RPMI8226 (cell line): ENCODE measurements at places on chromosomes 16 and 17.

GRCh38 chr17:73657473-73658116 lies 13.3 kb upstream of the SDK2 start:
- DNase-seq, result peak; percentile 33

- DNase-seq, result no peak
These were observed 17.0 kb upstream of the NTN1 start for GRCh38 chr17:9004132-9004960.

GRCh38 chr17:44210342-44211192 lies 8.9 kb downstream of the UBTF start:
- DNase-seq, result peak; percentile 93

DNA sequence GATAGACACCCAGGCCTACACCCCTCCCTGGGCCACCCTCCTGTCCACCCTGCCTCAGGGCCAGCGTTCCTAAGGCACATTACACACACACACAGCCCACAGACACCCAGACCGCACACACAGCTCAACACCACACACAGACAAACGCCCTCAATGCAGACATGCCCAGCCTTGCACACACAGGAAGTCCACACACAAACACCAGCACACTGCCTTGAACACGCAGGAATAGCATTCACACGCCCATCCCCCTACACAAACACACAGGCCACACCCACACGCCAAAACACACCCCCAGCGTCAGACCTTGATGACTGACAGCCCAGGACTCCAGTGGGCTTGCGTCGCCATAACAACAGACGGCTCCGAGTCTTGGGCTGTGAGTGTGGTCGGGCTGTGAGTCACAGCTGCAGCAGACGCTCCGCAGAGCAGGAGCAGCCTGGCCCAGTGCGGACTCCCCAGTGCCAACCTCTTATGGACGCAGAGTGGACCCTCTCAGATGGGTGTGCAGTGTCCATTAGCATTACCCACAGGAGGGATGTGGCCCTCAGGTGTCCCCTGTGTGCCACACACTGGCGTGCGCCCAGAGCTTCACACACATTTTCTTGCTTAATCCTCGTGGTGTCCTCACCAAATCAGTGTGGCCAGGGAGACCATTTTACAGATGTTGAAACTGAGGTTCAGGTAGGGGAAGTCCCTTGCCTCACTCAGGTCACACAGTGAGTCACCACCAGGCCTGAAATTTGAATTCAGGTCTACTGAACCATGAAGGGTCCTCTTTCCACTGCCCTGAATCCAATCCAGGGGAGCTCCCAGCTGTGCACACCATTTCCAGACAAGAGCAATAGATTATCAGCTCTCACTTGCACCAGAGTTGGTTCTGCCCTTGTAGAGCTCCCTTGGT lies 17.8 kb upstream of the RAI1 start:
- no peak for DNase-seq

GRCh38 chr16:27712251-27712711 lies 162.3 kb downstream of the KATNIP start:
- no peak for DNase-seq

- peak; percentile 98 for DNase-seq
These were observed 16.5 kb upstream of the ARHGAP17 start for GRCh38 chr16:25031441-25032307.

- no peak for DNase-seq
These were observed 21.1 kb downstream of the GAS7 start for GRCh38 chr17:10177131-10177912.

DNA sequence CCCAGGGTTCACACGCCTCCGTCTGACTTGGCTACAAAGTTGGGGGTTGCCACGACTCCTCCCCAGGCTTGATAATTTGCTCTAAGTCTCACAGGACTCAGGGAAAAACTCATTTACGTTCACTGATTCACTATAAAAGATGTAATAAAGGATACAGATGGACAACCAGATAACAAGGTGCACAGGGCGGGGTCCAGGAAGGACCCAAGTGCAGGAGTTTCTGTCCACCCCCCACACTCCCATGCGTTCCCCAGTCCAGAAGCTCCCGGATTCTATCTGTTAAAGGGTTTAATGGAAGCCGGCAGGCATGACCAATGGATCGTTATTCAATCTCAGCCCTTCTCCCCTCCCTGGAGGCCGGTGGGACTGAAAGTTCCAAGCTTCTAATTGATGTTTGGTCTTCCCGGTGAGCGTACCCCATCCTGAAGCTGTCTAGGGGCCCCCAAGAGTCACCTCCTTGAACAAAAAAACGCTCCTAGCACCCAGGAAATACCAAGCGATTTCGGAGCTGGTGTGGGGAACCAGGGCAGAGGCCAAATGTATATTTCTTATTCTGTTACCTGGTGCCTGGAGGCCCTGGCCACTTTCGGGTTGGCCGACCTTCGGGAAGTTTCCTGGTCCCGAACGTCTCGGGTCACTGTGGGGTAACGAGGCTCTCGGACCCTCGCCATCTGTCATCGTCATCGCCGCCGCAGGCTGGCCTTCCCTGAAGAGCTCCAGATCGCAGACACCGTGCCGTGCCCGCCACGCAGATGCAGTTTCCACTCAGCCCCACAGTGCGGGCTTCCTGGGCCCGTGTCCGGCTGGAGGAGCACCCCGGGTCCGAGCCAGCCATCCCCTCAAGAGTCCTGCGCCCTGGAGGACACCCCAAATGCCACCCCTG lies 13.5 kb upstream of the METRNL start:
- no peak for DNase-seq

GRCh38 chr17:68584581-68585303 lies 16.4 kb downstream of the FAM20A start:
- no peak for DNase-seq

GRCh38 chr17:66654106-66654740 lies 180.7 kb upstream of the CACNG5 start:
- no peak for DNase-seq

GRCh38 chr16:49338611-49339265 lies 34.9 kb upstream of the C16orf78 start:
- DNase-seq, result no peak

DNA sequence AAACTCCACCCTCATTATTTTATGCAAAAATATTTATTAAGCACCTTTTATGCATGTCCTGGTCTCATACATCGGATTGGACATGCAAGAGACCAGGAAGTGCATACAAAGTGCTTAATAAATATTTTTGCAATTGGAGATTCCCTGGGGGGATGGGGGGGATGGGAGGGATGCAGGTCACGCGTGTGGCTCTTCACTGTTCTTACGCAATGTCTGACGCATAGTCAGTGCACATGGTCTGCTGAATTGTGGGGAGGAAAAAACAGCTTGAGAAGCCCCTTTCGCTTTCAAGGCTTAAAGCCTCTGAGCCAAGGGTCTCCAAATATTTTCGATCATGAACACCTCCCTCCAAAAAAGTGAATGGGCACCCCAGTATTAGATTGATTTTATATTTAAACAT lies 96.7 kb upstream of the XYLT1 start:
- DNase-seq, result no peak

DNA sequence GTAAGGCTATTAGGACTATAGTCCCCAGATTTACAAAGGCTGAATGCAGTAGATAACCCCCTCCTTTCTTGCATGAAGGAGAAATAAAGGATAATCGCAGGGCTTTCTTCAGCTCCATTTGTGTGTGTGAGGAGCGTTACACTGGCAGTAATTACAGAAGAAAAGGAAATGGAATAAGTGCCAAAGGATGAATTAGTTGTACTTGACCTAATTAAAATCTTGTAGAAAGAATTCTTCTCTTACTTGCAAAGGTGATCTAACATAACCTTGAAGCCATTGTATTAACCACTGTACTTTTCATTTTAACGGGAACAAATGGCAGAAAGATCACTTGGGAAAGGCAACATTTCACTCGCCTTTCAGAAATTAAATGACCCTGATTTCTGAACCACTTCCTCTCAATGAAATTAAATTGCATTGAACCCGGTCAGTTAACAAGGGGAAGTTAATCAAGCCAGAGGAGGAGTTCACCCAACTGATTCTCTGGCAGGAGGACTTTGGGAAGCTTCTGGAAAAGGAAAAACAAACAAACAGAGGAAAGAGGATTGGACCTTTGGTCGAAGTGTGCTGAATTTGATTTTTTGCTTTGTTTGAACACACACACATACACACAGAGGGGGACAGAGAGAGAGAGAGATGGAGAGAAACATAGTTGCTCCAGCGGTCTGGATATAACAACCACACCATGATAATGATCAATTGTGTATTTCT lies 90.6 kb downstream of the GP2 start:
- no peak for DNase-seq
